Stimulated activated CD8-positive, alpha-beta memory T cell treated with anti-CD3 and anti-CD28 coated beads, Interleukin-4, amount 100 ng/mL, for 4 hours (primary cell): ENCODE measurements at places on chromosomes 6 and 20.

GRCh38 chr20:44218446-44218845 lies 7.9 kb upstream of the OSER1 start:
- no peak for DNase-seq

- no peak for DNase-seq
Measured at GRCh38 chr20:37128803-37129202, 33.0 kb upstream of the RBL1 start.

GRCh38 chr6:154709621-154710020 lies 23.6 kb upstream of the SCAF8 start:
- DNase-seq = no peak

DNA sequence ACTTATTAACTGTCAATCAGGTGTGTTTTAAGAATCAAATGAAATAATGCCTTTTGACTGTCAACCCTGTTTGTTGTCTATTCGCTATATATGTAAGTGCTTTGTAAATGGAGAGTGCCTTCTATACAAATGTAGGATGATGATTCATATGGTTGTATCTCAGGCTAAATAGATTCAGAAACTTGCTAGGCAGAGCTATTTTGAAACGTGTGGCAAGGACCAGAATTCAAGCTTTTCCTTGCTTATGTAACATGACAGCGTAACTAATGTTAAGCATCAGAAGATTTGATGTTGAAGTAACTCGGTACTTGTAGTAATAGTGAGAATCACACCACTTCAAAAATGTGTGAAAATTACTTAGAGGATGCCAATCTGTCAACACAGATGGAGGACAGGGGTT lies 3.4 kb downstream of the OGFRL1 start:
- DNase-seq = no peak

DNA sequence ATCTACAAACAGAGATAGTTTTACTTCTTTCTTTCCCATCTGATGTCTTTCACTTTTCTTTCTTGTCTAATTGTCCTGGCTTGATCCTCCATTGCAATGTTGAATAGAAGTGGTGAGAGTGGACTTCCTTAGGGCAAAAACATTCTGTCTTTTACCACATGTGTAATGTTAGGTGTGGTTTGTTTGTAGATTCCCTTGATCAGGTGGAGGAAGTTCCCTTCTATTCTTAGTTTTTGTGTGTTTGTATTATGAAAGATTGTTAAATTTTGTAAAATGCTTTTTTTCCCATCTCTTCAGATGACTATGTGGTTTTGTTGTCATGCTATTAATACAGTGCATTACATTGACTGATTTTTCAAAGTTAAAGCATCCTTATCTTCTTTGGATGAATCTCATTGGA lies 41.6 kb upstream of the DUSP22 start:
- DNase-seq = no peak

DNA sequence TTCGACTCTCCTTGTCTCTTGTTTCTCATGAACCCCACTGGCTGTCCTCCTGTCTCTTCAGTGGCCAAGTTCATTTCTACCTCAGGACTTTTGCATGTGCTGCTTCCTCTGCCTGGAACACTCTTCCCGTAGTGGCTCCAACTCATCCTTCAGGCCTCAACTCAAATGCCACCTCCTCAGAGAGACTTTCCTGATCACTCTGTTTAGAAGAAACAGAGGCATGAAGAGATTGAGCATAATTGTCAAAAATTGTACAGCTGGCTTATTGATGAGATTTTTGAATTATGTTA lies 17.5 kb upstream of the SLC9A8 start:
- DNase-seq = no peak

GRCh38 chr6:7960848-7961247 lies 50.3 kb upstream of the TXNDC5 start:
- no peak for DNase-seq

GRCh38 chr6:157715728-157716164 lies 107.3 kb upstream of the SNX9 start:
- DNase-seq = no peak

- DNase-seq = no peak
Measured at GRCh38 chr6:156337801-156338200, 439.4 kb upstream of the ARID1B start.

GRCh38 chr6:116459927-116460326 lies 1.2 kb upstream of the CALHM6 start:
- no peak for DNase-seq
